ENCODE measurements at places on chromosomes 2 and 18.
A peak's percentile ranks its signal among the peaks of the same experiment; 100 is the strongest.

DNA sequence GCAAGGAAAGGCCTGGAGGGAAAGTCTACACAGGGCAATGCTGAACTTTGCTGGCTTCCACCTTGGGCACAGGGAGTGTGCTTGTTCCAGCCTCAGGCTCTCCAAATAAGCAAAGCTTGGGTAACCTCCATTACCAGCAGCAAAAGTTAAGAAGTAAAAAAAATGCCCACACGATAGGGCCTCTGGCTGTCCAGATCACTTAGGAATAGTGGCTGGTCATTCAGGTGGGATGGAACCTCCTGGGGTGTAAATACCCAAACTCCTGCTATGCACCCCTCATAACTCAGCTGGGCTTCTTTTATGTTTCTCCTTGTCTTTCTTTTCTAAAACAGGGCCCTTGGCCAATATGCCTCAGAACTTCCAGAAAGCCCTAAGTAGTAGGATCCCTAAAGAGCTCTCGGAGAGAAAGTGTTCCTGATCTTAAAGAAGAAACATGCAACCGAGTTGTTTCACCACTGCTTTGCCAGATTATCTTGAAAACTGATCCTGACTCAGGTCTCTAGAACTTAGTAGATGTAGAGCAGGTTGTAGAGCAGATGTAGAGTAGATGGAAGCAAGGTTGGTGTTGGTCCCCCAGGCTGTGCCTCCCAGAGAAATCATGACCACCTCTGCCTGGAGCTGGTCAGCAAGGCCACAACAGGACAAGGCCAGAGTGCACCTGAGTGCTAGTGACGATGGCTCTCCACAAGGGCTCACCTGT is 2.0 kb upstream of the OSR1 start:
- DNase-seq, result no peak
- peaks cover 62% of the 10 kb centered on the region for H3K27me3 ChIP-seq
- H3K4me1 ChIP-seq, result peaks cover 56% of the 10 kb centered on the region
- peak overlapping the region; percentile 95 for H3K4me3 ChIP-seq
- H3K36me3 ChIP-seq, result peaks cover 12% of the 10 kb centered on the region

DNA sequence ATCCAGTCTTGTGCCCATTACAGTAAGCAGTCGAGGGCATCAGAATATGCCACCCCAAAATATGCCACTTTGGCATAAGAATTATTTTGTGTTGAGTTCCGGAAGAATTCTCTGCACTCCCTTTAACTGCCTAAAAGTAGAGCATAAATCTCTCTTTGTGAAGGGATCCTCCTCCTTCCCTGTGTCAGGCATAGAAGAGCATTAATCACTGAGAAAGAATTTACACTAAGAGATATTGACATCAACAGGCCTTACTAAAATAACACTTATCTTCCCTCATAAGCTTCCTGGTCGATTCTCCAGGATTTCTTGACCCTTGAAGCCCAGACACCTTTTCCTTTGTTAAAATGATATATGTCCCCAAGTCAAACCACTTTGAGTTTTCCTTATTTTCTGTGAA is 27.6 kb upstream of the KYNU start:
- no peaks in the 10 kb centered on the region for H3K4me1 ChIP-seq
- no peaks in the 10 kb centered on the region for H3K27me3 ChIP-seq
- H3K4me3 ChIP-seq, result no peak overlapping the region
- DNase-seq, result no peak
- no peaks in the 10 kb centered on the region for H3K36me3 ChIP-seq

- no peak for DNase-seq
- H3K27me3 ChIP-seq, result peaks cover 47% of the 10 kb centered on the region
- peaks cover 2% of the 10 kb centered on the region for H3K36me3 ChIP-seq
Observed at GRCh38 chr2:205712508-205712907, 30.2 kb downstream of the NRP2 start.

- H3K36me3 ChIP-seq, result peaks cover 2% of the 10 kb centered on the region
- H3K4me3 ChIP-seq, result peak overlapping the region; percentile 77
- no peaks in the 10 kb centered on the region for H3K27me3 ChIP-seq
- H3K4me1 ChIP-seq, result peaks cover 16% of the 10 kb centered on the region
- DNase-seq, result no peak
- no peak overlapping the region for H3K27ac ChIP-seq
Observed at GRCh38 chr2:130354139-130354428, 1.8 kb upstream of the PTPN18 start.

GRCh38 chr2:239726091-239726591 is 299.0 kb downstream of the NDUFA10 start:
- no peak overlapping the region for H3K27ac ChIP-seq
- peaks cover 6% of the 10 kb centered on the region for H3K27me3 ChIP-seq
- H3K36me3 ChIP-seq, result peaks cover 5% of the 10 kb centered on the region
- DNase-seq, result no peak
- H3K4me1 ChIP-seq, result peaks cover 10% of the 10 kb centered on the region
- no peak overlapping the region for H3K4me3 ChIP-seq

- H3K27me3 ChIP-seq, result peaks cover 51% of the 10 kb centered on the region
- H3K4me3 ChIP-seq, result no peak overlapping the region
- H3K36me3 ChIP-seq, result no peaks in the 10 kb centered on the region
Observed at GRCh38 chr2:118274841-118275510, 186.7 kb downstream of the INSIG2 start.

- no peak overlapping the region for H3K27ac ChIP-seq
- no peak for DNase-seq
- H3K4me1 ChIP-seq, result no peaks in the 10 kb centered on the region
- no peak overlapping the region for H3K4me3 ChIP-seq
- H3K27me3 ChIP-seq, result peaks cover 10% of the 10 kb centered on the region
Observed at GRCh38 chr2:152485954-152486736, 151.2 kb downstream of the FMNL2 start.

DNA sequence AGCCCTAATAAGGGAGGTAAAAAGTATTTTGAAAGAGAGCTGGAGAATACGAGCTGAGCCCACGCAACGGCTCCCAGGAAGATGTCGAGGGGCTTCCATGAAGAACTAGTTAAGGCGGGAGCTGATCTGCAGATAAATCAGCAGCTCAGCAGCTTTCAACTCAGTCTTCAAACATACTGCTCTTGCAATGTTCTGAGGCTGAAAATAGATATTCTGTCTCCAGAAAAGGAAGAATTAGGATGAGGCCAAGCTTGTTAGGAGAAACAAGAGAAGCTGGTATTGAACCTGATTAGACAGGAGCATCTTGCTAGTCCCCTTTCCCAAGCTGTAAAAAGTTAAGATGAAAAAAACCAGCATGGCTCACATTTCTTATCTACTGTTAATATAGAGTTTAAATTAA is 91.1 kb downstream of the AFF3 start:
- H3K4me3 ChIP-seq, result no peak overlapping the region
- peaks cover 2% of the 10 kb centered on the region for H3K36me3 ChIP-seq
- no peaks in the 10 kb centered on the region for H3K27me3 ChIP-seq
- no peaks in the 10 kb centered on the region for H3K4me1 ChIP-seq

GRCh38 chr2:19554520-19554919 is 196.1 kb upstream of the OSR1 start:
- no peaks in the 10 kb centered on the region for H3K36me3 ChIP-seq
- H3K27me3 ChIP-seq, result peaks cover 21% of the 10 kb centered on the region
- no peak overlapping the region for H3K27ac ChIP-seq
- no peak for DNase-seq
- H3K4me3 ChIP-seq, result no peak overlapping the region

DNA sequence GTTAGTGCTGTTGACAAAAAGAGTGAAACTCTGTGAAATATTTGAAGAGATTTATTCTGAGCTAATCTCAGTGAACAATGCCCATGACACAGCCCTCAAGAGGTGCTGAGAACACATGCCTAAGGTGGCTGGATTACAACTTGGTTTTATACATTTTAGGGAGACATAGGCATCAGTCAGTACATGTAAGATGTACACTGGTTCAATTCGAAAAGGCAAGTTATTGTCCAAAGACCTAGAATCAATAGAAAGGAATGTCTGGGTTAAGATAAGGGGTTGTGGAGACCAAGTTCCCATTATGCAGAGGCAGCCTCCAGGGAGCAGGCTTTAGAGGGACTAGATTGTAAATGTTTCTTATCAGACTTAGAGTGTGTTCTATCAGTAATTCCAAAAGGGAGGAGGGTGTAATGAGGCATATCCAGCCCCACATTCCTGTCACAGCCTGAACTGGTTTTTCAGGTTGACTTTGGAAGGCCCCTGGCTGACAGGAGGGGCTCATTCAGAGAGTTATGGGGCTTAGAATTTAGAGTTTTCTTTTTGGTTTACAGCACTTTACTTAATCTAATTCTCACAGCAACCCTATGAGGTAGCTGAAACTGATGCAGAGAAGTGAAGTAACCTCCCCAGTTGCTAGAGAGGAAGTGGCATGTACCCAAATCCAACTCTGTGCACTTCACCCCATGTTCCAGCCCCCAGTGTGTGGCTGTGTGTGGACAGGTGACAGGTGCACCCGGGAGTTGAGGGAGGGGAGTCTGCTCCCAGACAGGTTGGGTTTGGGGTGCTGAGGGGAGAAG is 28.3 kb upstream of the ASAP2 start:
- no peak overlapping the region for H3K27ac ChIP-seq
- peaks cover 2% of the 10 kb centered on the region for H3K36me3 ChIP-seq
- H3K27me3 ChIP-seq, result peaks cover 58% of the 10 kb centered on the region

GRCh38 chr2:26534098-26534864 is 56.4 kb upstream of the OTOF start:
- H3K36me3 ChIP-seq, result peaks cover 3% of the 10 kb centered on the region
- no peak overlapping the region for H3K27ac ChIP-seq
- H3K4me3 ChIP-seq, result no peak overlapping the region
- peaks cover 29% of the 10 kb centered on the region for H3K27me3 ChIP-seq
- DNase-seq, result no peak

DNA sequence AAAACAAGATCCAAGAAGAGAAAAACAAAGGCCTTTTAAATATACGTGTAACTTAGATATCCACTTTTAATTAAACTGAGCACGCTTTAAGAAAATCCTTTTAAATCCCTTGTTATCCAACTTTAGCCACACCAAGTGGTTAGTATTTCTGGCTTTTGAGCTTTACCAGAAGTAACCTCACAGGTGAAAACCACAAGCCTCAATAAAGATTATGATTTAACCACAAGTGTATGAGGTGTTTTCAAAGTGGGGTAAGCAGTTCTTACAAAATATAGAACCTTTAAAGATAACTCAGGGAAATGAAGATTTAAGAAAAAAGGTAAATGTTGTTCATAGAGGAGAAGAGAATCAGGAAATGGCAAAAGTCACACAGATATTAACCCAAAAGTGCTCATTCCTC is 58.4 kb upstream of the CDCA7 start:
- H3K27me3 ChIP-seq, result no peaks in the 10 kb centered on the region
- no peak overlapping the region for H3K27ac ChIP-seq
- no peak overlapping the region for H3K4me3 ChIP-seq
- DNase-seq, result no peak
- no peaks in the 10 kb centered on the region for H3K36me3 ChIP-seq

GRCh38 chr2:104049981-104050380 is 803.9 kb upstream of the POU3F3 start:
- H3K4me3 ChIP-seq, result no peak overlapping the region
- no peaks in the 10 kb centered on the region for H3K36me3 ChIP-seq
- H3K27me3 ChIP-seq, result no peaks in the 10 kb centered on the region

GRCh38 chr2:85813982-85814801 is 60.4 kb downstream of the ATOH8 start:
- no peak overlapping the region for H3K27ac ChIP-seq
- H3K27me3 ChIP-seq, result peaks cover 13% of the 10 kb centered on the region
- H3K4me1 ChIP-seq, result no peaks in the 10 kb centered on the region
- peak; percentile 61 for DNase-seq

- H3K4me3 ChIP-seq, result no peak overlapping the region
- H3K27ac ChIP-seq, result no peak overlapping the region
- no peaks in the 10 kb centered on the region for H3K36me3 ChIP-seq
- peaks cover 55% of the 10 kb centered on the region for H3K27me3 ChIP-seq
- H3K4me1 ChIP-seq, result no peaks in the 10 kb centered on the region
Observed at GRCh38 chr2:237315170-237315828, 98.7 kb downstream of the COL6A3 start.

GRCh38 chr2:186309901-186310300 is 176.2 kb upstream of the ZC3H15 start:
- no peak for DNase-seq
- no peaks in the 10 kb centered on the region for H3K27me3 ChIP-seq
- H3K27ac ChIP-seq, result no peak overlapping the region
- no peak overlapping the region for H3K4me3 ChIP-seq
- H3K36me3 ChIP-seq, result no peaks in the 10 kb centered on the region

GRCh38 chr18:50356036-50356945 is 18.6 kb upstream of the SKA1 start:
- H3K27me3 ChIP-seq, result peaks cover 39% of the 10 kb centered on the region
- DNase-seq, result no peak
- peaks cover 8% of the 10 kb centered on the region for H3K4me1 ChIP-seq
- no peaks in the 10 kb centered on the region for H3K36me3 ChIP-seq
- no peak overlapping the region for H3K4me3 ChIP-seq

DNA sequence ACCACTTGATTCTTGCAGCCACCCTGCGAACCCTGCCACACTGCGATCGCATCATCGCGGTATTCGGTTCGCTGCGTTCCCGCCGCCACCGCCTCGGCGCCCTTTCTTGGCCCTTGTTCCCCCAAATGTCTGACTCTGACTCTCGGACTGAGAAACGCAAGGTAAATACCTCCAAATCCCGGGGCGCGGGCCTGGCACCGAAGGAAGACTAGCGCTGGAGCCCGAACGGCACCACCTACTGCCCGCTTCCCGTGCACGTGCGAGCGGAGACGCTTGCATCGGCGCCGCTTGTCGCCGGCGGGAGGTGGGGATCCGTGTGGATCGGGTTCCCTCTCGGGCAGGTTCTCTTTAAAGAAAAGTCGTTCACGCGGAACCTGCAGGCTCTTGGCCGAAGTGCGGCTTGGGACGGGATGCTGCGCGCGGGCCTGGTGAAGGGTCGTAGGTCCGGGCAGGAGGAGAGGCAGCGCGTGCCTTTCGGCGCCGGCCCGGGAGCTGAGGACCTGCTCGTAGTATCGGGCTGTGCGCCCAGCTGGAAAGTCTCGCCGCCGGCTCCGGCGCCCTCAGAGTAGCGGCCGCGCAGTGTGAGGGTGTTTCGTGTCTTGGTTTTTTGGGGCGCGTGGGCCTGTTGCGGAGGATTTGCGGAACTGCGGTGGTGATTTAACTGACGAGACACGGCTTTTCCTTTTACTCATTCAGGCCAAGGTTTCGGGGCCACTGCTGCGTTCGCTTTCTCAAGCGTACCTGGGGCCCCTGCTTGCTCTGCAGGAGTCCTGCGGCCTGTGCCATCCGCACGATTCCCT is 514 bp downstream of the BCL2L11 start:
- peaks cover 28% of the 10 kb centered on the region for H3K36me3 ChIP-seq
- peaks cover 37% of the 10 kb centered on the region for H3K27me3 ChIP-seq
- H3K4me3 ChIP-seq, result peak overlapping the region; percentile 93
- H3K27ac ChIP-seq, result peak overlapping the region; percentile 87
- H3K4me1 ChIP-seq, result peaks cover 63% of the 10 kb centered on the region

All from central memory CD8-positive, alpha-beta T cell (primary cell).